ENCODE measurements at places on chromosomes 12 and 14.

- no peak for DNase-seq
Measured at GRCh38 chr12:31272607-31273225, 53.2 kb downstream of the SINHCAF start.

DNA sequence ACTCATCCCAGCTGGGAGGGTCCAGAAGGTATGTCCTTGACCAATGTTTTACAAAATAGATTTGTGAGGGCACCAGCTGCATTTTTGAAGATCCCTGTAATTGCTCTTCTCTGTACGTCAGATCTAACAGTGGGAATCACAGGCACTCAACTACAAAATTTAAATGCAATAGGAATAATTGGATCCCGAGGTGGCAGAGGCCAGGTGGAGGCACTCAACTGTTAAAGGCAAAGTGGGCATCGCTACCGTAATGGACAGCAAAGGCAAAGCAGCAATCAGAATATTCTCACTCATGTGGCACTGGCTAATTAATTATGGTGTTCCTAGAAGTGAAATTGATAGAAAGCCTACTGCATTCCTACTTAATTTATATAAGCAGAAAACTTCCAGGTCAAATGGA, 27.9 kb upstream of the PSMC1 start:
- DNase-seq = no peak

GRCh38 chr12:40055228-40055579, 50.7 kb downstream of the SLC2A13 start:
- no peak for DNase-seq

DNA sequence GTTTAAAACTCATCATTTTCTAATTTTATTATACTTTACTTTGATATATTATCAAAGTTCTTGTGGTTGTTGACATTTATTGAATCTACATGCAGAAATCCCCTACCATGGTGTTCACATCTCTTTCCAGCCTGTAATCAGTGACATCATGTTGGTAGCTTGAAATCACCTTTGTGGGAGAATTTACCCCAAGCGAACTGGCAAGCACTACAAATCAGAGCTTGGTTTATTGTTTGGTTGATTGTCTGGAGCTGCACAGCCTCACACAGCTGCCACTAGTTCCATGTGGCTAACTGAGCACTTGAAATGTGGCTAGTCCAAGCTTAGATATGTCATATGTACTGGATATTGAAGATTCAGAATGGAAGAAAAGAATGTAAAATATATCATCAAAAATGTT, 15.4 kb upstream of the KRT5 start:
- DNase-seq = no peak

GRCh38 chr12:26872625-26873024, 39.6 kb upstream of the ITPR2 start:
- no peak for DNase-seq
